ENCODE measurements at places on chromosomes 4 and X. TPM values are rescaled to one million over a fixed set of nuclear protein-coding genes. Genes with fewer than 3 reads are reported as not detected.

- no peak overlapping the region for H3K4me3 ChIP-seq
- H3K27me3 ChIP-seq: no peaks in the 10 kb centered on the region
- DNase-seq: no peak
- H3K4me1 ChIP-seq: no peaks in the 10 kb centered on the region
Measured at GRCh38 chrX:41512394-41512793, 65.3 kb downstream of the NYX start.

GRCh38 chr4:142585411-142585810 is 260.7 kb downstream of the INPP4B start:
- no peak for DNase-seq
- no peak overlapping the region for H3K27ac ChIP-seq
- no peaks in the 10 kb centered on the region for H3K4me1 ChIP-seq
- no peaks in the 10 kb centered on the region for H3K27me3 ChIP-seq
- H3K36me3 ChIP-seq: no peaks in the 10 kb centered on the region

DNA sequence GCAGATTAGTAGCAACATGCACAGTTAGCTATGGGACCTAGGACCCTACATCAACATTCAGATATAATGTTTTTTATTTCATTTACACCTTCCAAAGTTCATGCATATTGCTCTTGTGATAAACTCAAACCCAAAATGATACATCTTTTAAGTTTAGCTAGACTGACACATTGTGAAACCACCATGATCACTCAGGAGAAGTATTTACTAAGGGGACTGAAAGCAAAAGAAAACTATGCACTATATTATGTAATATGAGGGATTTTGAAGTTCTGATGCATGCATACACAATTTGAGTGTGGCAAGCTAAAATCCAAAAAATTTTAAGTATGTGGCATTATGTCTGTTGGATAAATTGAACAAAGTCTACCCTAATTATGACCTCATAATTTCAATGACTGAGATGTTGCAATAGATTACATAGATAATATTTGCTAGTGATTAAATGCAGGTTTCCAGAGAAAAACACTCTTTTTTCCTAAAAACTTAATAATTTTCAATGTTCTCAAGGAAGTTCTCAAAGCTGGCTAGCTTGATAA is 914.8 kb upstream of the GRIA3 start:
- H3K27me3 ChIP-seq: no peaks in the 10 kb centered on the region
- no peak overlapping the region for H3K27ac ChIP-seq
- no peak overlapping the region for H3K4me3 ChIP-seq

GRCh38 chrX:150690126-150690525 is 3.1 kb upstream of the MTMR1 start:
- H3K27me3 ChIP-seq: no peaks in the 10 kb centered on the region
- peaks cover 17% of the 10 kb centered on the region for H3K4me1 ChIP-seq
- H3K4me3 ChIP-seq: no peak overlapping the region
- no peak for DNase-seq
- H3K36me3 ChIP-seq: no peaks in the 10 kb centered on the region

Gene MAGEB4
- not detected for total RNA-seq

Gene WNK3
- 1.5 TPM for total RNA-seq

All from esophagus squamous epithelium (tissue), 5 donors.